NCI-H2081 treated with DMSO at 0.1 percent for 48 hours (cell line): ENCODE measurements at places on chromosomes 12 and 14.

DNA sequence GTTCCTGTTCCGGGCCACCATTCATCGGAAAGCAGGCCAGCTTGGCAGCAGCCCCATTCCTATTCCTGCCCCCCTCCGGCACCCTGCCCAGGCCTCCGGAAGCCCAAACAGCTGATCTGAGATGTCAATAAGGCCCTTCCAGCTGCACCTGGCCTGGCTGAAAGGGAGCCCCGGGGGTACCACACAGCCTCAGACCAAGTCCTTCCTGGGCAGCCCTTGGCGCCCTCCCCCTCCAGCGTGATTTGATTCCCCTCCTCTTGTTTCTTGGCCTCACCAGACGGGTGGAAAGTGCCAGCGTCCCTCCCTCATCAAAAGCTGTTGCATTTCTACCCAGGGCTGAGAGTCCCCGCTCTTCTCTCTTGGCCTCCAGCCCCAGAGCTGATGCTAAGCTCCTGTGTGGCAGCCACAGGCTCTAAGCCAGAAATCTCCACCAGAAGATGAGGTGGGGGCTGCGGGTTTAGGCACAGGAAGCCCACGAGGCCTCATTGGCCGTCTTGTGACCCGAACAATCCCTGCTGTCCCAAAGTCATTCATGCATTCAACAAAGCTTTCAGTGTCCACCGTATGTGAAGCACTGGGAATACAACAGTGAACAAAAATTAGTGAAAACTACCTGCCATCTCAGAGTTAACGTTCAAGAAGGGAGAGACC lies 215.4 kb downstream of the SLC41A2 start:
- peak; percentile 23 for DNase-seq

GRCh38 chr12:93592641-93593406 lies 20.3 kb downstream of the SOCS2 start:
- DNase-seq, result no peak

GRCh38 chr12:52180971-52181628 lies 10.7 kb downstream of the KRT80 start:
- DNase-seq, result no peak

DNA sequence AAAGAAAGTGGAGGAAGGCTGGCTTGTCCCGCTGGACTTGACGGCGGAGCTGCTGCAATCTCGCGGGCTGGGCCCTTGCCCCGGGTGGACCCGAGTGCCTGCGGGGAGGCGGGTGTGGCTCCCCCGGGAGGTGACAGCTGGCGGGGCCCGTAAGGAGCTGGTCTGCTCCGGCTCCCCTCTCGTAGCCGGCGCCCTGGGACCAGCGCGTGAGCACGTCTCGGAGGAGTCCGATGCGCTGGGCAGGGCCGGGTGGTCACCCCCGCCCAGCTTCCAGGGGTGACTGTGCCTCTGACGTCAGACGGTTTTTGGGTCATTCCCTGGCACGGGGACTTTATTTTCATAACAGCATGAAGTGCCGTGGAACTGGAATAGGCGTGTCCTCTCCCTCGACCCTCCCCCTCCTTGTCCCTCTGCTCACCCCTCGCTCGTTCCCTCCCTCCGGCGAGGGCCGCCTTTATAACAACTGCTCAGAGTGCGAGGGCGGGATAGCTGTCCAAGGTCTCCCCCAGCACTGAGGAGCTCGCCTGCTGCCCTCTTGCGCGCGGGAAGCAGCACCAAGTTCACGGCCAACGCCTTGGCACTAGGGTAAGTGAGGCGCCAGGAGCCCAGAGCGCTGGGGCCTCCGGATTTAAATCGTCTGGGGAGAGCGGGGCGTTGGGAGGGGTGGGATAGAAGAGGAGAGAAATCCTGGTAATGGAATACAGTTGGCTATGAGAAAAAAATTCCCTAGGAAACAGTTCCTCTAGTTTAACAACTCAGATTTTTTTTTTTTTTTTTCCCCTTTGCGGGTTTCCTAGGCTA lies at the start of gene GPRC5A:
Gene GPRC5A (plus strand): TSS at position 483 of the 801 bp plus-strand sequence. CDS start 16,688 bp downstream, outside the sequence.
- DNase-seq, result no peak

DNA sequence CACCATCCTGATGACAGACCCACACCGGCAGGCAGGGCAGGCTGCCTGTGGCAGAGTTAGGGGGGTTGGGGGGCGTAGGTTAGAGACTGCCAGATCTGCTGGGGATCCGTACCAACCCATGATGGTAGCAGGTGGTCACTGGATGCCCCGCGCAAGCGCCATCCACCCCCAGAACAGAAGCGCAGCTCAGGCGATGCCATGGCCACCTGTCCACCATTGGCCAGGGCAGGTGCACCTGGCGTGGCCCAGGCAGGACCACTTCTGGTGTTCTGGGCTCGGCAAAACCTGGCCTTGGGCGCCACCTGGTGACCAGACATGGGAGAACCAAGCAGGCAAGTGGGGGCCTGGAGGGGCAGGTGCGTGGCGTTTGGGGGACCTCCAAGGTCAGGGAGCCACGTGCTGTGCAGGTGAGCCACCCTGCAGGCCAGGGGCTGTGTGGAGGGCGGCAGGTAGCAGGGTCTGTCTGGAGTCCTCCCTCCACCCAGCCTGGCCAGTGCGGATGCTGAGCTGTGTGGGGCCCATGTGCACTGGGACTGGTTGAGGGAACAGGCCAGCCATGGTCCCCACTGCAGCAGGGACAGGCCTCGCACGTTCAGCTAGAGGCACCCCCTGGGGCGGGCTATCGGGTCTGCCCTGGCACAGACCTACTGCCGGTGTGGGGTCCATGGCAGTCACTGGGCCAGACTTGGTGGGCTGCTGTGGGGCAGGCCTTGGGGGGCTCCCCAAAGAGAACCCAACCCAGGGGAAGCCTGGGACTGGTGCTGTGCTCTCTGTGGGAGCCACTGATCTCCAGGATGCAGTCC lies 15.6 kb downstream of the BAG5 start:
- DNase-seq, result peak; percentile 39

DNA sequence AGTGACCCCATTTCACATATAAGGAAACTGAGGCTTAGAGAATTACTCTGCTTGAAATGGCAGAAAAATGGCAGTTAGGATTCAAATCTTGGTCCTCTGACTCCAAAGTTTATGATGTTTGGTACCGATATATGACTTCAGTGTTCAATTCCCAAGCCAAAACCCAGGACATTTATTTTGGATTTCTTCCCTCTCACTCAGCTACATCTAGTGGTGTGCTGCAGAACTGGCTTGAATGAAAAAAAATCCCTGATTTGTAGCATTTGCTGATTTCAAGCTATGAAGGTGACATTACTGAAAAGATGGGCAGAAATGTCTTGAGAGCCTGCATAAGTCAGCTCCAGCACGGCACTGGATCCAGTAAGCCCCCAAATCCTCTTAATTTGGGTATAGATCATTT lies 106.4 kb downstream of the EFCAB11 start:
- no peak for DNase-seq

DNA sequence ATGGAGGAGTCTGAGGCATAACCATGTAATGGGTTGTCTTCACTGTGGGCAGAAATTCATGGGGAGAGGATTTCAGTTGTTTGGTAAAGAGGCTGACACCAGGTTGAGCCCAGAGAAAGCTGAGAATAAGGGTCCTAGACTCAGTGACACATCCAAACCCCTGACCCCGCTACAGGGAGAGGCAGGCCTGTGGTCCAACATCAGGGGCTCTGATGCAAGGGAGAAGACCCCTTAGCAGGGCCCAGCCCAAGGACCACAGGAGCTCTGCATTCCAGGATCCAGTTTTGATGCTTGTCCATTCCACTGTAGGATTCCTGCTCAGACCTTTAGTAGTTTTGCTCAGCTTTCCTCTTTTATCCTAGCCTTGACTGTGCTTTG lies 15.5 kb downstream of the GPR68 start:
- DNase-seq, result no peak

DNA sequence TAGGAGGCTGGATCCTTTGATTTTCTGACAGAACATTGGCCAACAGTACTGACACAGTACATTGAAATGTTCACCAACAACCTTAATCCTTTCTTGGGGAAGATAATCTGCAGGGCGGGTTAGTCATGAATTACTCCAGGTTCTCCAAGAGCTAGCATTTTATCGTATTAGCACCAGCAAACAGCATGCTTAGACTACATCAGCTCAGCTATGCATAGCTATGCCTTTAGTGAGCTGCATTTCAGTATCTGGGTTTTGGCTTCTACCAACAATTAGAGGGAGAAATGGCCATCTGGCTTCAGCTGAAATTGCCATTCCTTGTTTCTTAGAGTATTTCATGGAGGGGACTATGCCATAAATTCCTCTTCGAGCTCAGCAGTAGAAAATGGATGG lies 33.8 kb downstream of the SAMD4A start:
- no peak for DNase-seq

DNA sequence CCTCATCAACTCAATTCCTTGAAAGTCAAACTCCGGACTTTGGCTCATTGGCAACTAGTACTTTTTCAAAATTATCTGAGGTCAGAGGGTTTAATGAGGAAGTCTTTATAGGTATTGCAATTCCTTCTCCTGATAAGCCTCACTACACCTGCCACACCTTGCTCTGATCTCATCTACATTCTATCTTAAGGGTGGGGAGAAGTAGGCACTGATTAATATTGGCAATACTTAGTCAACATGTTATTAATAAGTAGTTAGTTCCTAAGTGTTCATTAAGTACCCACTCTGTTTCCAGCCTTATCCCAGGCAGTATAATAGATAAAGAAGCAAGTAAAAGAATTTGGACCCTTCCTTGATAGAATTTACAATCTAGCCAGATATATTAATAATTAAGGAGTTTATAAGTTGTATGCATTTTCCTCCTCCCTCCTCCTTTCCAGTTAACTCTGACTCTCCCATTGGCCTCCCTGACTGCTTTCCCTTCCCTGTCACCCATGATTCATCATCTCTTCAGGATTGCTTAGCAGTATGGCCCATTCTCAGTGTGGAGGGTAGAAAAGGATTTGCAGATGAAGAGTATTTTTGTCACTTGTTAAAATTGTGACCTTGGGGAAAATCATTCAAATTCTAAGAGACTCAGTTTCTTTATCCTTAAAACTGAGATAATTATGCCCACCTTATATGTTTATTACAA lies 231.0 kb upstream of the ATP2B1 start:
- DNase-seq, result no peak

DNA sequence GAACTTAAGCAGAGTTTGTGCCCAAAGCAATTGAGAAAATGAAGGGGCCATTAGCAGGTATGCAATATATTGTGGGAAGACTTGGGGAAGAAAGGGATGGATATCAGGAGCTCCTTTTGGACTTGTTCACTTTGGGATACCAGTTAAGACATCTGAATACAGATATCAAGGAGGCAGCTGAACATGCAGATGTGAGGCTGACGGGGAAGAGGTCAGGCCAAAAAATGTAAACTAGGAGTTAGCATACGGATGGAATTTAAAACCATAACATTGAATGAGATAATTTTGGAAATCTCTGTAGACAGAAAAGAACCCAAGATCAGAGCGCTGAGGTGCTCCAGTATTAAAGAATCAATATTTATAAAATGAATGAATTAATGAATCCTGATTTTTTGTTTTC lies 53.4 kb downstream of the OSBPL8 start:
- DNase-seq, result no peak

- no peak for DNase-seq
Observed at GRCh38 chr12:2540535-2540941, 254.2 kb upstream of the FKBP4 start.

- no peak for DNase-seq
Observed at GRCh38 chr14:104755621-104756020, 2.7 kb downstream of the SIVA1 start.

- no peak for DNase-seq
Observed at GRCh38 chr14:94088516-94088915, 7.4 kb downstream of the IFI27L1 start.

DNA sequence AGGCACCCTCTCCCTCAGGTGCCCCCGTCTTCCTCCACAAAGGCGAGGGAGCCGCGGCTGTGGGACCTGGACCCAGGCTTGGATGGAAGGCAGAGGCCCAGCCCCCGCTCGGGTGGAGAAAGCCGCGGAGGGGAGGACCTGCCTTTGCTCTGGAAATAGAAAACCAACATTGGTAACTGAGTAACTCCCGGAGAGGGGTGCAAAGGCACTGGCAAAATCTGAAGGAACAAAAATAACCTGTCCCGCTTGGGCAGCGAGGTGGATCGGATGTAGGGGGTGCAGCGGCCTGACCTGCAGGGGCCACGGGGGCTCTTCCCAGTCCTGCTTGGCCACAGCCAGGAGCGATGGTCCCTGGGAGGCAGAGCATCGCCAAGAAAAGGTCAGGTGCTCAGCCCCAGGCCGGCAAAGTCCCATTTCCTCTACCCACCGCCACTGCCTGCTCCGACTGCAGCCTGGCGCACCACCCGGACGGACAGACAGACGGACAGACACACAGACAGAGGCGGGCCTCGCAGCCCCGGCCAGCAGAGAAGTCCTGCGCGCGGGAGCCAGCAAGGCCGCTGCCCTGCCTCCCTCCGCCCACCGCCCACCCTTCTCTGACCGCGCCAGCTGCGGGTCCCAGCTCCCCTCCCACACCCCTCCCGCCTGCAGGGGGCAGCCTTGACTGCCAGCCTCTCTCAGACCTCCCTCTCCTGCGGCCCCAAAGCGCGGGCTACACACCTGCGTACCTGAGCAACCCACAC lies 21.4 kb upstream of the TMEM106C start:
- DNase-seq, result no peak

- DNase-seq, result no peak
Observed at GRCh38 chr12:26246483-26247164, 51.3 kb downstream of the SSPN start.

DNA sequence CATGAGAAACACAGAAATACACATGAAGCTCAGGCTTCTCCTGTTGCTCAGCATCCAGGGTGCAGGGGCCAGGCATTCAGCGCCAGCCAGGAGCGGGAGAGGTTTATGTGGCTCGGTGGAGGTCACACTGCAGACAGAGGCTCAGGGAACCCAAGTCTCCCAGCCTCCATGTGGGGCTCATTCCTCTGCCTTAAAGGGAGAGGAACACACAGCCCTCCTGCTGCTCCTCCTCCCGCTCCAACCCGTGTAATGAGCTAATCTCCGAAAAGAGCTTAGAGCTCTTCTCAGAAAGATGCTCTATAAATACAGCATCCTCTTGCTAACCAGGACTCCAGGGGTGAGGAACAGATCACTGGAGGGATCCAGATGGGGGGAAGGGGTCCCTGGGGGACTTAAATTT lies 28.2 kb downstream of the FGF6 start:
- no peak for DNase-seq

- no peak for DNase-seq
Observed at GRCh38 chr14:63209160-63209559, 4.9 kb downstream of the RHOJ start.

GRCh38 chr12:53572134-53572758 lies 53.9 kb downstream of the ATF7 start:
- no peak for DNase-seq

- no peak for DNase-seq
Observed at GRCh38 chr14:35855876-35856481, 29.8 kb downstream of the BRMS1L start.

DNA sequence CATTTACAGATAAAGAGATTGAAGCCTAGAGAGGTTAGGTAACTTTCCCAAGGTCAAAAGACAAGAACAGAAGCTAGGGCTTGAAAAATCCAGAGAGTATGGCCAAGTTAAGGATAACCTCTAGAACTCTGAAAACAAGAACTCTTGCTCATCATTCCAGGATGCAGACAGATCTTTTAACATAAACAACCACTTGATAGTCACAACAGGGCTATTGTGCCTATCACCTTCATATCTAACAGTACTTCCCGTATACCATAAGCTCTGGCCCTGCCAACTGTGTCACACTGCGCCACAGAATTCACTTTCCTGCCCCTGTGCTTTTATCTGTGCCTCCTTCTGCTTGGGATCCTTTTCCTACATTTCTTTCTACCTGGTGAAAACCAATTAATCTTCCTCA lies 18.2 kb downstream of the ERP29 start:
- DNase-seq, result no peak

- no peak for DNase-seq
Observed at GRCh38 chr14:60970146-60970545, 10.7 kb downstream of the TRMT5 start.

GRCh38 chr12:43352001-43352400 lies 200.0 kb downstream of the ADAMTS20 start:
- no peak for DNase-seq

- DNase-seq, result no peak
Observed at GRCh38 chr14:65069874-65070413, 32.4 kb downstream of the MAX start.
